Activated naive CD4-positive, alpha-beta T cell (primary cell): ENCODE measurements at places on chromosomes 1 and 21.

DNA sequence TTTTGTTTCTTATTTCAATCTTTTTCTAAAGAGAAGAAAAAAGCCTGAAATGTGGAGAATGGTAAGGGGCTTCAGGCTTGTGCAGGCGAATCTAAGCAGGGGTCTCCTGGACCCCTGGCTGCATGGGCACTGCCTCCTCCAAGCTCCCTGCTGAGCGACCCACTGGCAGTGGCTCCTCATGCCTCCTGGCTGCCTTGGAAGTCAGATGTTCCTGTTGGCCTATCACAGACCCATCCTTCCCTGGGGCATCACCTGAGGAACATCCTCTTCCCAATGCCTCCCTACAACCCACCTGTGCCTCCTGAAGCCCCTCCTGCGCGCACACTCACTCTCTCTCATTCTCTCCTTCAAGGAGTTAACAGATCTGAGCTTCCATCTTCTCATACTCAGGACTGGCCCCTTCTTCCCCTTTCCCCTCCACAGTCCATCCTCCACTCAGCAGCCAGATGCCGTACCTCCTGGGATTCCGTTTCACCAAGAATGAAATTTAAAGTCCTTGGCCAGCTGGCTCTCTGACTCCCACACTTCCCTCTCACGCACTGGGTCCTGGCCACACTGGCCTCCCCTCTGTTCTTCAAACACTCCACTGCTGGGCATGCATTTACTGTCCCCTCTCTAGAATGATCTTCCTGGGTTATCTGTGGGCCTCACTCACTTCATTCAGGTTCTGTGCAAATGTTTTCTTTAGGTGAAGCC, 41.7 kb downstream of the AZIN2 start:
- no peak for DNase-seq

GRCh38 chr1:6393400-6394187, at the start of gene ACOT7:
Gene ACOT7 (minus strand): TSS chr1:6393767. CDS start chr1:6393399, 368 bp downstream.
- peak; percentile 74 for DNase-seq

GRCh38 chr21:45801989-45802388, 158.5 kb downstream of the PCBP3 start:
- no peak for DNase-seq

DNA sequence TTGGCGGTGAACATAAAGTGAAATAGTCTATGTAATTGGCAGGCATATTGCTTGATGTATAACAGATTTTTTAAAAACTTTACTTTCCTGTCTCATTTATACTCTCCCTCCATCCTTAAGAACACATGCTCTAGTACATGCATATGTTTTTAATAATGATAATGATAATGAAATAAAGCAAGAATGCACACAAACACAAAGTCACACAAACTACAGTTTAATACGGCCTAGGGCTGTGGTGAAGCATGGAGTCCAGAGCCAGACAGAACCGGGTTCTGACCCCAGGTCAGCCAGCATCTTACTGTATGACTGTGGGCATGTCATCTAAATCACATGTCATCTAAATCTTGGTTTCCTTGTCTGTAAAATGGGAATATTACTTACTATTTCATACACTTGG, 324.9 kb upstream of the NFIA start:
- DNase-seq: no peak

- no peak for DNase-seq
These were observed 163.3 kb downstream of the TM2D1 start for GRCh38 chr1:61561666-61562065.
